T-helper 22 cell (primary cell): ENCODE measurements at places on chromosomes 13 and 19.

- DNase-seq: no peak
These were observed 21.2 kb downstream of the CCNA1 start for GRCh38 chr13:36453516-36453915.

DNA sequence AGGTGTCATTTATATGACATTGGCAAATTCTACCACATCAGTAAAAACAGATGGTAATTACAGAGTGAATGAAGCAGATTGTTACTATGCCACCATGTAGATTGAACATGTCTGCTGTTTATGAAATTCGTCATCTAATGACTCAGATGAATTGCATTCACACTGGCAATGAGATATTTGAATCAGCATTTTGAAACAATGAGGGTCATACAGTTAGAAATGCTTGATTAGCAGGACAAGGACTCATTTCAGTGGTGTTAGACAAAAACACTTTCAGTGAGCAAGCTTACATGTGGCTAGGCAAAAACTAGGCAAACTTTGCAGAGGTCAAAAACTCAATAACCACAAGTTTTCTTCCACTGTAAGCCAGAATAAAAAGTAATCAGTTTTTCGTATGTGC lies 1165.0 kb downstream of the SLITRK1 start:
- no peak for DNase-seq

GRCh38 chr13:113991191-113991669 lies 17.4 kb upstream of the C13orf46 start:
- DNase-seq: no peak

DNA sequence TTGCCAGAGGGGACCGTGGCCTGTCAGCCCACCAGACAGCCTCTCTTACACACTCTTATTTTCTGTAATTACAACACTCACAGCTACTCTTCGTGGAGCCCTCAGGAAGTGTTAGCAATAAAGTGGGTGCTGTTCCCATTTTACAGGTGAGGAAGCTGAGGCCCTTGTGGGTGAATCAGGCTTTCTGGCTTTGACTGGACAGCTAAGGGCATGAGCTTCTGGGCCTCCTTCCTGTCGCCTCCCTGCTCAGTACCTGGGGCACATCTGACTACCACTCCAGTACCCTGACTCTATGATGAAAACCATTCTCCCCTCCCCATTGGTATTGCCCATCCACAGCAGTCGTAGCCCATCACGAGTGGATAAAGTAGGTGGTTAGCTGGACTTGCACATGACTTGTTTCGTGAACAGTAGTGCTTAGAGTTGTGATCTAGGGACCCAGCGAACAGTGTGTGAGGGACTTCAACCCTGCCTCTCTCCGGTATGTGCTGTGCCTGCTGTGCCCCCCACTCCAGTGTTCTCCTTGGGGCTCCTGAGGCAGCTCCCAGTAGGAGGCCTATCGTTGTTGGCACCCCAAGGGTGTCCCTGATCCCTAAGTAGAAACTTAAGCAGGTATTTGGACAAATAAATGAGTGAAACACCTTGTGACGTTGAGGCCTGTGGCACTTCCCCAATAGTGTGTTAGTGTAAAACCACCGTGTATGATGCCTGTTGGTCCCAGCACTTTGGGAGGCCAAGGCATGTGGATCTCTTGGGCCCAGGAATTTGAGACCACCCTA lies 38.6 kb downstream of the GATAD2A start:
- no peak for DNase-seq

DNA sequence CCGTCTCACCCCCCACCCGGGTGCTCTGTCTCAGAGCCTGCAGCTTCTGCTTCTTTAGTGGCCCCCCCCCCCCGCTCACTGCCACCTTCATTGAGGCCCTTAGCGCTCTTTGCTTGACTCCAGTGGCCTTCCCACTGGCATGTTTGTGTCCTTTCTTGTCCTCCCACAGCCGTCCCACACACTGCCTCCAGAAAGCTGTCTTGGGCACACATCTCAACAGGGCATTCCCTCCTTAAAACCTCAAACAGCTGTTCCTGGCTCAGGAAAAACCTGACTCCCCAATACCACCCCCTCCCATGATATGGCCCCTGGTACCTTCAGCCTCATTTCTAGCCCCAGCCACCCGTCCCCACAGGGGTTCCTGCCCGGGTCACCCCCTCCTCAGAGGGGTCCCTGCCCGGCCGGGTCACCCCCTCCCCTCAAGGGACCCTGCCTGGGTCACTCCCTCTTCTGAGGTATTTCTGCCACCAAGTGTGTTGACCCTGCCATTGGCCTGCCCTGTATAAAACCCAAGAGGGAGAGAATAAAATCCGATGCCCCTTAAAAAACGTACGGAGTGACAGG lies 8.9 kb downstream of the B3GLCT start:
- no peak for DNase-seq

GRCh38 chr19:7224209-7224686 lies 70.0 kb downstream of the INSR start:
- DNase-seq: no peak
